ENCODE measurements at places on chromosomes 16 and 17.

DNA sequence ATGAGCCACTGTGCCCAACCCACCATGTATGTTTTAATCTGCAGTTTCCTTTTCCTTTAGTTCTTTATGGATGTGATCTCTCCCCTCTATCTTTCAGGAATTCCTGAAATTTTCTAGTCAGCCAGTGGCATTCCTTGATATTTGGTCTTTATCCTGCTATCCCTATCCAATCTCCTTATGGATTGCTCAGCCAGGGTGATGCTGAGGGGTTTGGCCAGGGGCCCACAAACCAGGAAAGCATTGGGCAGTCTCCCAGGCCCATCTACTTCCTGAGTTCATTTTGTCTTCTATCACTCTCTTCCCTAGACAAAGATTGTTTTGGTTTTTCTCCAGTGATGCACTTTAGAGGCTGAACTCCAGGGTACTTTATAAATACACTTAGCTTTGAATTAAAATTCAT is 115.9 kb downstream of the KATNIP start:
- no peak for DNase-seq

GRCh38 chr16:31507617-31507928 is 618 bp downstream of the RUSF1 start:
- no peak for DNase-seq

GRCh38 chr16:27692576-27692975 is 142.6 kb downstream of the KATNIP start:
- no peak for DNase-seq

GRCh38 chr17:44865231-44865660 is 17.6 kb downstream of the HIGD1B start:
- peak; percentile 30 for DNase-seq

DNA sequence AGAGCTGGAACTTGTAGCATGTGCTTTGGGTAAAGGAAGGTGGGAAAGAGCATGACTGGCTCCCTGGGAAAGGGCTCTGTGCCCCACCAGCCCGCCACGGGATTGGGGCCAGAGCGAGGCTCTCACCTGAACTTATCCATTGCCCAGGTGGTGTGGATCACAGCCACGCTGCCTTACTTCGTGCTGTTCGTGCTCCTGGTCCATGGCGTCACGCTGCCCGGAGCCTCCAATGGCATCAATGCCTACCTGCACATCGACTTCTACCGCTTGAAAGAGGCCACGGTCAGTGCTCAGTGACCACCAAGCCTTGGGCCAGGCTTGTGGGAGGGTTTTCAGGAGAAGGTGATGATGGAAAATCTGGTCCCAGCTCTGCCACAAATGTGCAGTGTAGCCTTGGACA is 36.0 kb downstream of the SLC6A2 start:
- no peak for DNase-seq

GRCh38 chr16:67449739-67450138 is 18.8 kb downstream of the HSD11B2 start:
- no peak for DNase-seq

DNA sequence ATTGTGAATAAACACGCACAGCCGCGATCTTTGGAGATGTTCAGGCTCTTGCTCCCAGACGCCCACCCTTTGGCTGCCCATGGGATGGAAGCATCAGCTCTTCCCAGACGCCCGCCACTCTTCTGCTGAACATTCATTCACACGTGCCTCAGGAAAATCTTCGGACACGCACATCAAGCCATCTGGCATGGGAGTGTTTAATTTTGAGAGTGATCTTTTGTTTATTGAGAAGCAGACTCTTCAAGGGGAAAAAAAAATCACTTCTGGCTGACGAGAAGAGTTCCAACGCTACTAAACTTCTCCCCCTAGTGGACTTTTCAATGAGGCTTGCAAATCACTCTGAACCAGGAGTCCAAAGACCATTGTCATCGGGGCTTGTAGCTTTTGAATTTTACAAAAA is 62.0 kb upstream of the NUDT7 start:
- no peak for DNase-seq

DNA sequence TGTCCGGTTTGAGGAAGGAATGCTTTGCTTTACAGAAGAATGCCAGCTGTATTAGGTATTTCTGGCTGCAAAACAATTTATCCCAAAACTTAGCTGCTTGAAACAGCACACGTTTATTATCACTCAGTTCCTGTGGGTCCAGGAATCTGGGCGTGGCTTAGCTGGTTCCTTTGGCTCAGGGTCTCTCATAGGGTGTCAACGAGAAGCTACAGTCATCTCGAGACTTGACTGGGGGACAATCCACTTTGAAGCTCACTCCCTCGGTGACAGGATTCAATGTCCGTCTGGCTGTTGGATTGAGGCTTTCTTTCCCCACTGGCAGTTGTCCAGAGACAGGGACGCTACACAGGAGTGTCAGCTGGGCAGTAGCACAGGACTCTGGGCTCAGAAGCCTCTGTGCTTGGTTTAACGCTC is 9.6 kb upstream of the RHBDF2 start:
- no peak for DNase-seq

DNA sequence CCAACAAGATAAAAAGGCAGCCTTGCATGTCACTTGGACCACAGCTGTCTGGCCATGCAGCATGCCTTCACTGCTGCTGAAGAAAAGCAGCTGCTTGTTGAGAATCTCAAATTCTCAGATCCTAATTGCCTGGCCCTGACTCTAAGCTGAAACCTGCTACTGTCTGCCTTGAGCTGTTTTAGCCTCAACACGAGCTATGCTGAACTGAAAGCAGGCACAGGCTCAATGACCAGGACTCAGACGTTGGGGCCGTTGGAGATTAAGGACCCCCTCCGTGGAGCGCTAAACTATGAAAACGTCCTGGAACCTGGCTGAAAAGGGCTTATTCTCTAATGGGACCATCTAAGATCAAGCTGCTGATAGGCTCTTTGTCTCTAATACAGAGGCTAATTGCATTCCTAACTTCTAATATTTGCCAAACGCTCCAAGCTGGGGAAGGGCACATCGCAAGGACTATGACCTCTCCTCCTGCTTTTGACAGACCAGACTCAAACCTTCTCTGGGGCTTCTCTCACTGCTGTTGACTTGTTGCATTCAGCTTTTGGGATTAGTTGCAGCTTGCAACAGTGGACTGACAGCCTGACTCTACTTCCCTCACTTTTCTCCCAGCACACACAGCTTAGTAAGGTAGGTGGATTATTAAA is 4.6 kb upstream of the PLK1 start:
- DNase-seq: no peak

GRCh38 chr16:85395207-85395912 is 217.8 kb upstream of the GSE1 start:
- no peak for DNase-seq

- DNase-seq: no peak
Measured at GRCh38 chr16:23941963-23942564, 106.3 kb downstream of the PRKCB start.
